ENCODE measurements at places on chromosomes 11 and 22. TPM values are rescaled to one million over a fixed set of nuclear protein-coding genes. Genes with fewer than 3 reads are reported as not detected.

CBLIF gene
- total RNA-seq: not detected

DNA sequence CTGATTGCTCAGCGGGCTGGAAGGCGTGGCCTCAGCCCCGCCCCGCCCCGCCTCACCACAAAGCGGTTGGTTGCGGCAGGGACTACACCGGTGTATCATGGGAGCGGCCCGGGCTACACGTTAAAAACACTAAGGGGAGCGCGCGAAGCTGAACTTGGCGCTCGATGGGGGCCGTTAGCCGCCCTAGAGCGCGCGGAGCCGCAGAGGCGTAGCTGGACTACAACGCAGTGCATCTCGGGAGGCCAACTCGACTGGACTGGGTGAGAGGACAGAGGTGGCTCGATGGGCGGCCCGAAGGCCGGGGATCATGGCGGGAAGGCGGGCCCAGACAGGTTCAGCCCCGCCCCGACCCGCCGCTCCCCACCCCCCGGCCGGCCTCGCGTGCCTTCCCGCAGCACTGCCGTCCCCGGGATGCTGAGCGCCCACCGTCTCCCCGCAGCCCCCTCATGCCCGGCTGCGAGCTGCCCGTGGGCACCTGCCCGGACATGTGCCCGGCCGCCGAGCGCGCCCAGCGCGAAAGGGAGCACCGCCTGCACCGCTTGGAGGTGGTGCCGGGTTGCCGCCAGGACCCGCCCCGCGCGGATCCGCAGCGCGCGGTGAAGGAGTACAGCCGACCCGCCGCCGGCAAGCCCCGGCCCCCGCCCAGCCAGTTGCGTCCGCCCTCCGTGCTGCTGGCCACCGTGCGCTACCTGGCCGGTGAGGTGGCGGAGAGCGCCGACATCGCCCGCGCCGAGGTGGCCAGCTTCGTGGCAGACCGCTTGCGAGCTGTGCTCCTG is at the start of gene SAC3D1:
Gene SAC3D1, plus strand, starts transcription at position 364 of the 776 bp plus-strand sequence. Its CDS starts 83 bp downstream, at position 447.
- DNase-seq: peak; percentile 96

GRCh38 chr11:112783945-112784322 is 177.3 kb upstream of the NCAM1 start:
- no peak for DNase-seq

DNA sequence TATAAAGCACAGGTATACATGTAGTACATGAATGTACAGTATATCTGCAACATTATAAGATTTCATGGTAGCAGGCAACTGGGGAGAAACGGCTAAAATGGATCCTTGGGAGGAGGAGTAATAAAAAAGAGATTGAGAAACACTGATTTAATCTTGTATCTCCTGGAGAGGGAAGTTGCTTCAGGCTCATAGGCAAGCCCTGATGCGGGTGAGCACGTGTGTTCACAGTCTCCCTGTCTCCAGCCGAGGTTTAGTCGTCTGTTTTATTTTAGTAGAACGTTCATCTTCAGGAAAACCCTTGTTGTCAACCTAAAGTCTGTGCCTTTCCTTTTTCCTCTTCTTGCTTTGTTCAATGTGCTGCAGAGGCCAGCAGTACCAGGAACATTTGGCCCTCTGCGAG is 21.8 kb upstream of the SLC25A18 start:
- DNase-seq: peak; percentile 11

- DNase-seq: no peak
Observed at GRCh38 chr11:6833356-6833755, 12.1 kb upstream of the OR10A5 start.

- no peak for DNase-seq
Observed at GRCh38 chr22:40635043-40635939, 1.2 kb downstream of the MRTFA start.

GRCh38 chr11:119195680-119196079 is 10.4 kb downstream of the NHERF4 start:
- DNase-seq: no peak
